ENCODE measurements at places on chromosomes 7 and 10. TPM values are rescaled to one million over a fixed set of nuclear protein-coding genes. Genes with fewer than 3 reads are reported as not detected.
A peak's percentile ranks its signal among the peaks of the same experiment; 100 is the strongest.

The C10orf53 gene
- total RNA-seq: not detected

The ITGA8 gene
- total RNA-seq: 6.9 TPM

The CLRN3 gene
- not detected for total RNA-seq

The RHBDD2 gene
- 50.7 TPM for total RNA-seq

The TFAM gene
- 19.6 TPM for total RNA-seq

The CALHM3 gene
- not detected for total RNA-seq

The FRMPD2 gene
- total RNA-seq: not detected

The SAP25 gene
- total RNA-seq: 1.5 TPM

The DDIT4 gene
- total RNA-seq: 290 TPM

The TMEM213 gene
- not detected for total RNA-seq

The SFRP5 gene
- not detected for total RNA-seq

The SORBS1 gene
- 1.7 TPM for total RNA-seq

The HTRA1 gene
- total RNA-seq: 1,546 TPM

The THNSL1 gene
- total RNA-seq: 4.4 TPM

GRCh38 chr7:82841828-82842227, 320.9 kb downstream of the PCLO start:
- H3K27ac ChIP-seq: no peak overlapping the region
- no peak overlapping the region for H3K4me3 ChIP-seq
- no peak for DNase-seq
- H3K36me3 ChIP-seq: no peaks in the 10 kb centered on the region
- H3K27me3 ChIP-seq: no peaks in the 10 kb centered on the region

DNA sequence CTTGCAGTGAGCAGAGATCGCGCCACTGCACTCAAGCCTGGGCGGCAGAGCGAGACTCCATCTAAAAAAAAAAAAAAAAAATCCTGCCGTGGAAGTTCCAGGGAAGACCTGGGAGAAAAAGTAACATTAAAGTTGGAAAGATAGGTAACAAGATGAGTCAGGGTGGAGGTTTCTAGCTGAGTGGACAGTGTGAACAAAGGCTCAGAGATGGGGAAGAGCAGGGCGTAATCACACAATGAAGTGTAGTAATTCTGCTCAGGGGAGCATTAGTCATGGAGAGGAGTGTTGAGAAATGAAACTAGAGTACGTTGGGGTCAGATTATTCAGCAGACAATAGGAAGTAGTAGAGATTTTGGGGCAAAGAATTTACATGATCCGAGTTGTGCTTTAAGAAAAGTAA, 21.6 kb upstream of the WASL start:
- H3K36me3 ChIP-seq: no peaks in the 10 kb centered on the region
- H3K27ac ChIP-seq: no peak overlapping the region
- DNase-seq: no peak
- peaks cover 7% of the 10 kb centered on the region for H3K4me1 ChIP-seq
- no peak overlapping the region for H3K4me3 ChIP-seq

- no peak overlapping the region for H3K4me3 ChIP-seq
- peaks cover 37% of the 10 kb centered on the region for H3K27me3 ChIP-seq
- H3K27ac ChIP-seq: no peak overlapping the region
Measured at GRCh38 chr7:129118976-129119375, 25.5 kb upstream of the TSPAN33 start.

DNA sequence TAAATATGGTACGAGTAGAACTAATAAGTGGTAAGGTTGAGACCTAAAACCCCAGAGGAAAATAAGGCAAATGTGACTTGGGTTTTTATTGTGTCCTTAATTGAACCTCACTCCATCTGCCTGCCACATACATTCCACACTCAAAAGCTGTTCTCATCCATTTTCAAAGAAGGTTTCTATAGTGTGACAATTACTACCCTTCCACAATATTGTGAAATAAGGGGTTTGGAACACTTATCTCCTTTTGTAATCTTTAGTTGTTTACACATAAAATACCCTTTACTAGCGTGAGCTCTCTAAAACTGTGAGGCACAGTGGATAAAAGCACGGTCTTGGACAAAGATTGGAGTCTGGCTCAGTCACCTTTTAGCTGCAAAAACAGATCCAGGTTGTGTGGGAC, 166.6 kb downstream of the THSD7A start:
- H3K4me3 ChIP-seq: no peak overlapping the region
- H3K36me3 ChIP-seq: no peaks in the 10 kb centered on the region
- peaks cover 10% of the 10 kb centered on the region for H3K27me3 ChIP-seq
- H3K27ac ChIP-seq: no peak overlapping the region
- H3K4me1 ChIP-seq: no peaks in the 10 kb centered on the region
- no peak for DNase-seq

GRCh38 chr7:24858108-24858977, 101.1 kb upstream of the GSDME start:
- H3K4me1 ChIP-seq: no peaks in the 10 kb centered on the region
- H3K36me3 ChIP-seq: no peaks in the 10 kb centered on the region
- no peaks in the 10 kb centered on the region for H3K27me3 ChIP-seq
- no peak for DNase-seq

DNA sequence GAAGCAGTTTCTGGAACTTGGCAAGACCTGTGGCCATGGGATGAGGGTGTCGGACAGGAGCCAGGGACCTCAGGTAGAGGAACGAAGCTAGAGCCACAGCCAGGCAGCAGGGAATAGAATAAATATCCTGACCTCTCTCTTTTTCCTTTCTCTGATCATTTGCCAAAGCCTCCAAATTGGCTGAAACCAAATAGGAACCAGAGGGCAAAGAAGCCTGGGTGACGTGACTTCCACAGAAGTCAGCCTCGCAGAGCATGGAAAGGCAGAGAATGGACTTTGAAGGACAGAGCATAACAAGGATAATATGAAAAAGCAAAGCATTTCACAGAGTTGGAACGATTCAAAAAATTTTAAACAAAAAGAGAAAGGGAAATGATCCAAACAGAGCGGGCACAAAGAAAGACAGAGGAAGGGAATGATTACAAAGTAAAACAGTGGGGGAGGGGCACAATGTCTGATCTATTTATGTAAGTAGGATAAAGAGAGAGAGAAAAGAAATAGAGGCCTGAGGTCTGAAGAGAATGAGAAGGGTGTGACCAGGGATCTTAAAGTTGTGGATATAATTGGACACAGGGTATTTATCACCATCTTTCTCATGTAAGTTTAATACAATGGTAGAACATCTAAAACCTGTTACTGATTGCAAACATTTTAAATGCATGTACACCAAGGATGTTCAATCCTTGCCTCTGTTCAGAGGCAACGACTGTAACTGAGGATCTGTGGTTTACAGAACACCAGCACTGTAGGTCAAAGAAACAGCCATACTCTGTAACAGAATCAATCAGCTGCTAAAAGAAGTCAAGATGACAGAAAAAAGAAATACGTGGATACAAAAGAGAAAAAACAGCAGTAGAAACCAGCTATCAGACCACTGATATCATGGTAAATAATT, 4.5 kb upstream of the ZEB1 start:
- peaks cover 10% of the 10 kb centered on the region for H3K4me1 ChIP-seq
- H3K4me3 ChIP-seq: no peak overlapping the region
- H3K27ac ChIP-seq: no peak overlapping the region

DNA sequence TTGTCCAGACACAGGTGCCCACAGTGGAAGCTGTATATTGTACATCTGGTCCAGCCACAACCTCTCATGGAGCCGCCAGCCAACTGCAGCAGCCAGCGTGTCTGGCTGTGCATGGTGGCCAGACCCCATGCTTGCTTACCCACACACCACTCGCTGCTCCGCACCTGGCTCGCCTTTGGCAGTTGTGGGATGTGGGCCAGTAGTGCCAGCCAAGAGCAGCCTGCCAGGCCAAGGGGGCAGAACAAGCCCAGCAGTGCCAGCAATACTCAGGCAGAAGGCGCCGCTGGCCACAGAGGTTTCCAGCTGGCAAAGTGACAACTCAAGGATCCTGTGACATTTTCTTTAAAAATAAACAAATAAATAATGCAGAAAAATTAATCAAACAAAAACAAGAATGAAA, 11.7 kb upstream of the TMEM243 start:
- no peak overlapping the region for H3K4me3 ChIP-seq
- H3K27me3 ChIP-seq: peaks cover 60% of the 10 kb centered on the region
- no peaks in the 10 kb centered on the region for H3K4me1 ChIP-seq
- DNase-seq: no peak
- no peaks in the 10 kb centered on the region for H3K36me3 ChIP-seq

- no peaks in the 10 kb centered on the region for H3K36me3 ChIP-seq
- H3K4me3 ChIP-seq: peak overlapping the region; percentile 17
- H3K4me1 ChIP-seq: peaks cover 22% of the 10 kb centered on the region
Measured at GRCh38 chr10:117503244-117504205, 39.0 kb upstream of the EMX2 start.

GRCh38 chr7:78197447-78197846, 398.9 kb downstream of the PHTF2 start:
- H3K4me1 ChIP-seq: peaks cover 2% of the 10 kb centered on the region
- DNase-seq: no peak
- peaks cover 5% of the 10 kb centered on the region for H3K27me3 ChIP-seq
- no peaks in the 10 kb centered on the region for H3K36me3 ChIP-seq

DNA sequence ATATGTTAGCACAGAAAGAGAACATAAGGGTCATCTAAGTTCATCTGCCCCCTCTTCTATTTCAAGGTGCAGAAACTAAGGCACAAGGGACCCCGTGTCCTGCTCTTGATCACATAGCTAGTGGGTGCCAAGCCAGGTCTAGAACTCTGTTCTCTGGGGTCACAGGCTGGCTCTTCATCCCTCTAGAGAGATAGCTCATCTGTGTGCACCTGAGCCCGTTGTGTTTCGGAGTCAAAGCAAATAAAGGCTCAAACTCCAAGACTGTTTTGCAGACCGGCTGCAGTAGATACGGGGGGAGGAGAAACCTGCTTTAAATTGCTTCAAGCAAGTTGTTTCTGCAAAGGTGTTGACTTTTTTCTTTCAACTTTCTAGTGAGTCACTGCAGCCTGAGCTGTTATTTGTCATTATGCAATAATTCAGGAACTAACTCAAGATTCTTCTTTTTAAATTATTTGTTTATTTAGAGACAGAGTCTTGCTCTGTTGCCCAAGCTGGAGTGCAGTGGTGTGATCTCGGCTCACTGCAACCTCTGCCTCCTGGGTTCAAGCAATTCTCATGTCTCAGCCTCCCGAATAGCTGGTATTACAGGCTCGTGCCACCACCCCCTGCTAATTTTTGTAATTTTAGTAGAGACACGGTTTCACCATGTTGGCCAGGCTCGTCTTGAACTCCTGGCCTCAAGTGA, 6.5 kb downstream of the BLVRA start:
- H3K36me3 ChIP-seq: no peaks in the 10 kb centered on the region
- H3K27me3 ChIP-seq: peaks cover 8% of the 10 kb centered on the region
- H3K4me3 ChIP-seq: no peak overlapping the region
- peaks cover 15% of the 10 kb centered on the region for H3K4me1 ChIP-seq
- H3K27ac ChIP-seq: no peak overlapping the region

DNA sequence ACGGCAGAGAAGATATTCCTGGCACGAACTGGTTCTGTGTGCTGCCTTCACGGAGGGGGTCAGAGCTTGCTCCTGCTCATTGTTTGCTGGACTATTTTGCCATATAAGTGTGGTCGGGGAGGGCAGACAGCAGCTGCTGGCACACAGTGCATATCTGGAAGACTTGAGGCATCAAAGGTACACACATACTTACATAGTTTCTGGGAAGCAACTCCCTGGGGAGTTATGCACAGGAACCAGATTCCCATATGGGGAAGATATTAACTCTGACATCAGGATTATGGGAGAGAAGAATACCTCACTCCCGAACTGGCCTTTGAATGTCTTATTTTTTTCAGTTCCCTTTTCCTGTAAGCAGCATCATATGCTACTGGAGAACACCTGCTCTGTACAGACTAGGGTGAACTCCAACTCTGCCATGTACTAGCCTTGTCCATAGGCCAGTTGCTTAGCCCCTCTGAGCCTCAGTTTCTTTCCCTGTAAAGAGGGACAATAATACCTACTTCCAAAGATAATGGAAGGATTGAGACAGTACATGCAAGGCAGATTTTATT, 41.5 kb downstream of the LGI1 start:
- no peak overlapping the region for H3K27ac ChIP-seq
- DNase-seq: no peak
- H3K4me1 ChIP-seq: peaks cover 7% of the 10 kb centered on the region
- no peak overlapping the region for H3K4me3 ChIP-seq
- peaks cover 2% of the 10 kb centered on the region for H3K36me3 ChIP-seq

DNA sequence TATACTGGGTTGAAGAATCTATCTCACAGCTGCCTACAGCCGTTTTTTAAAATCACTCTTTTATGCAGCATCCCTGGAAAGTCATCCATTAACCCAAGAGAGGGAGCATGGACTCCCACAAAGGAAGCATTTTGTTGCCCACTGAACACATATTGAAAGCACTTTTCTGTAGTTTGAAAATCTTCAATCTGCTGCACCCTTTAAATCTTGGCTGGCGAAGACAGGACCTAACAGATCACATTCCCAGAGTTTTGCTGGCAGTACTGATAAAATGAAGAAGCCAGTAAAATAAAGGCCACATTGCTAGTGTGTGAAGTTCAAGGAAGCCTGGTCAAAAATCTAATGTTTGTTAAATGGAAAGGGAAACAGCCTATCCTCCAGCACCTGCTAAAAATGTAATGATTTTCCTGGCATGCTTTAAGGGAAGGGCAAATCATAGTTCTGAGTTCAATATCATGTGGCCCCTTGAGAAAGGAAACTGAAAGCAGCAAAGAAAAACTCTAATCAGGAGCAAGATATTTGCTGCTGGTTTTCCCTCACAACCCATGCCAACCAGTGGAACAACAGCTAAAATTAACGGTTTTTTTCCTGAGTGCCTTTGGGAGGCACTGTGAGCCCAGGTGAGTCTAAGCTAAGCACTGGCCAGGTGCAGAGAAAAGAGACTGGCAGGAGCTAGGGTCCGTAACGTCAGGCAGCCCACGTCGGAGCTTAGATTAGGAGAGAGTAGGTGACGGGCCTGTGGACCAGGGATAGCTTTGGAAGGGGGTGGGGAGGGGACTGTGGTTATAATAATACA, 97.9 kb upstream of the PALS2 start:
- H3K36me3 ChIP-seq: no peaks in the 10 kb centered on the region
- H3K4me3 ChIP-seq: no peak overlapping the region
- no peak overlapping the region for H3K27ac ChIP-seq
- H3K4me1 ChIP-seq: peaks cover 42% of the 10 kb centered on the region
- H3K27me3 ChIP-seq: peaks cover 8% of the 10 kb centered on the region

- H3K4me1 ChIP-seq: peaks cover 17% of the 10 kb centered on the region
- peak; percentile 7 for DNase-seq
- H3K36me3 ChIP-seq: no peaks in the 10 kb centered on the region
- H3K4me3 ChIP-seq: no peak overlapping the region
- H3K27ac ChIP-seq: no peak overlapping the region
Measured at GRCh38 chr10:3754727-3755439, 30.1 kb downstream of the KLF6 start.

GRCh38 chr10:62733654-62734293, 70.7 kb upstream of the ADO start:
- no peaks in the 10 kb centered on the region for H3K36me3 ChIP-seq
- H3K4me3 ChIP-seq: no peak overlapping the region
- no peak for DNase-seq
- peaks cover 27% of the 10 kb centered on the region for H3K27me3 ChIP-seq
- no peaks in the 10 kb centered on the region for H3K4me1 ChIP-seq
- H3K27ac ChIP-seq: no peak overlapping the region

GRCh38 chr7:27093184-27093895, 2.5 kb downstream of the HOXA1 start:
- H3K4me3 ChIP-seq: no peak overlapping the region
- peaks cover 89% of the 10 kb centered on the region for H3K27me3 ChIP-seq

GRCh38 chr10:72066318-72067284, 21.8 kb downstream of the SPOCK2 start:
- H3K27ac ChIP-seq: no peak overlapping the region
- H3K4me1 ChIP-seq: peaks cover 18% of the 10 kb centered on the region
- no peak for DNase-seq
- no peak overlapping the region for H3K4me3 ChIP-seq
- H3K27me3 ChIP-seq: no peaks in the 10 kb centered on the region

GRCh38 chr7:125136341-125136740, 206.7 kb upstream of the POT1 start:
- H3K4me1 ChIP-seq: peaks cover 10% of the 10 kb centered on the region
- no peaks in the 10 kb centered on the region for H3K36me3 ChIP-seq
- H3K4me3 ChIP-seq: no peak overlapping the region

GRCh38 chr10:123835575-123835974, 56.0 kb downstream of the CPXM2 start:
- H3K4me3 ChIP-seq: no peak overlapping the region
- no peaks in the 10 kb centered on the region for H3K4me1 ChIP-seq
- no peak overlapping the region for H3K27ac ChIP-seq

Measured in osteocyte (in vitro differentiated cells).